Stimulated activated CD4-positive, alpha-beta T cell treated with anti-CD3 and anti-CD28 coated beads, Interleukin-1b, Interleukin-23, amount 100 ng/mL, for 48 hours (primary cell): ENCODE measurements at places on chromosomes 2 and 18.

DNA sequence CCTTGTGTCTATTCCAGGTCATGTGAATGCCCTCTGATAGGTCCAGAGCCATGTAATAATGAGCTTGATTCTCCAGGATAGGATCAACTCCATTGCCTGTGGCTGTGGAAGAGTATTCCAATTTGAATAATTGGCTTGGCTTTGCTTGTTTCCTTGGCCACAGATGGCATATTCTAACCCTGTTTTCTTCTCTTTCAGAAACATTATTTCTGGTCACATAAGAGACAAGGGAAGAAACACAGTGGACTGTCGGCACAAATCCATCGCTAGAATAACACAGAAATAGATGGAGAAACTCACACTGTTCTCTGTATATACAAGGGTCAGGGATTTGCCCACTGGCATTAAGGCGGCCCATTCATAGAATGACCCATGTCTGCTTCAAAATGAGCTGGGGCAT, 278.4 kb upstream of the CCDC68 start:
- no peak for DNase-seq

DNA sequence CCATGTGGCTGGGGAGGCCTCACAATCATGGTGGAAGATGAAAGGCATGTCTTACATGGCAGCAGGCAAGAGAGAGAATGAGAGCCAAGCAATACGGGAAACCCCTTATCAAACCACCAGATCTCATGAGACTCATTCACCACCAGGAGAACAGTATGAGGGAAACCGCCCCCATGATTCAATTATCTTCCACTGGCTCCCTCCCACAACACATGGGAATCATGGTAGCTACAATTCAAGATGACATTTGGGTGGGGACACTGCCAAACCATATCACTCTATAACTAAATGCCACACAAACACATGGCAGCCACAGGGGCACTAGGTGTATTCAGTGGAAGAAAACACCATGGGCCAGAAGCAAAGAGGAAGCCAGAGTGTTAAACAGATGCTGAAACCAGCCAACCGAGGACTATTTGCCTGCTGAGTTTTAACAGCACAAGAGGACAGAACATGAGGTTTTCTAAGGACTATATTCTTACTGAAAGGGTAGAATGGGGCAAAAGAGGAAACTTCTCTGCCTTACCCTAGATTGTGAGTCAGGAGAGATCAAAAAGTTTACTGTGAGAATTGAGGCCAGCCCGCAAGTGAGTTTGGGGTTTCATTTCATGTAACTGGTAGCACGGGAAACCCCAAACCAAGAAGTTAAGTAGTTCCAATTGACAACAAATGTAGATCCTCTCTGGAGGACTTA, 49.2 kb downstream of the SIGLEC15 start:
- peak; percentile 76 for DNase-seq

- no peak for DNase-seq
Measured at GRCh38 chr18:21389283-21389682, 147.3 kb downstream of the GREB1L start.

DNA sequence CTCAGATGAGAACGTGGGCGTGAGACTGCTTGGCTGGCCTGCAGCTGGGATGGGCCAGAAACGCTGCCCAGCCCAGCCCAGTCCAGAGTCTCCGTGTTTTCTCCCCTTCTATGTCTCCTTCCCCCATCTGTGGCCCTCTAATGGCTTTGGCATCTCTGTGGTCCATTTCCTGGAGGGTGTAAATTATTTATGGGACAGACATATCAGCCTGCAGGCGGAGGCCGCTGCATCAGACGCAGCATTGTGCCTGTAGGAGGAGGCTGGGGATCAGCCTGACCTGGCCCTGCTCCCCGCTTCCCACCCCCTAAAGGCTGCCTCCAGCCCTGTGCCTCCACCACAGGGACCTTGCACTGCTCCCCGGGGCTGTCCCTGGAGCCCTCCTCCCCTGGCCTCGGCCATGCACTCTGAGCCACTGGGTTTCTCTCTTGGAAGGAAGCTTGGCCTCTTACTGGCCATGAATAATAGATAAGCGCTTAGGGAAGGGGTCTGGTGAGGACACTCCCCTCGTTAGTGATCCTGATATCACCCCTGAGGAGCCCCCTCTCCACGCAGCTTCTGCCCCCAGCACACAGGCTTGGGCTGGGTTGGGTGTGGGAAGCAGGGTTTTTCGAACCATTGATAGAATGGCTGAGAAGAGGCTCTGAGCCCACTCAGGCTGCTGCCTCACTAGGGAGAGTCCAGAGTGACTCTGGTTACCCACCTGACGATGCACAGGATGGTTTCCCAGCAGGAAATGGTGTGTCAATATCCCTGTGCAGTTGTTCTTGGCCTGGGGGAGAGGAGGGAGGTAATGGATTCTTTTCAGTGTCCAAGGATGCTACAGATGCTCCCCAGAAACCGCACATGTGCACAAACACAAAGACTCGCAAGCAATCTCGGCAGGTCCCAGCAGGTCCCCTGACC, 185.5 kb downstream of the MYCN start:
- DNase-seq: no peak

- DNase-seq: no peak
Measured at GRCh38 chr2:23330214-23330613, 54.8 kb upstream of the KLHL29 start.

DNA sequence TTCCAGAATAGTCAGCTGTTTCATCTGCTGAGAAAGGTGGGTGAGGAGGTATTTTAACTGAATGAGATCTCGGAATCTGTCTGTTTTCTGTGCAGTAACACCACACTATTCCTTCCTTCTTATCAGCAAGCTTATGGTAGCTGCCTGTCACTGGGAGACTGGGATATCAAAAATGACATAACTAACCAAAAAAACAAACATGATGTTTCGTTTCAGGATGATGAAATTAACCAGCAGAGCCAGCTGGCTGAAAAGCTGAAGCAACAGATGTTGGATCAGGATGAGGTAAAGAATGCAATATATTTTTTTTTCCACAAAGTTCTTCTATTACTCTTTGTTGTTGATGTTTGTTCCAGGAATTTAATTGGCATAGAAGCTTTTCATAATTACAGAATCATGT, 59.8 kb upstream of the LYPD6B start:
- DNase-seq: no peak

DNA sequence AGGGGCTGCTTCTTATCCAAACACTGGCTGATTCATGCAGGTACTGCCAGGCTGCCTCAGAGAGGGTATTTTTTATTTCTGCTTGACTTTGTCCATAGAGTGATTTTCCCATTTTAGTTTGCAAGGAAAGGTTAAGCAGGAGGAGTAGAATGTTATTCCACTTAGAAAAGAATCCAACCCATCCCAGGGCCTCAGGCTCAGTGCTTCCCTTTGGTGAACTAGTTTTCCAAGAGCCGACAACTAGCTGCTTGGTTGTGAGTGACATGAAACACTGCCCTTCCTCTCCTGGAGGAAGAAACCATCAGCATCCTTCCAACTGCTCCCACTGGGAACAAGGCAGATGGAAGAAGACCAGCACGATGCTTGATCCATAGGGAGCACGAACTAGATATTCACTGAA, 58.5 kb downstream of the BCL2 start:
- DNase-seq: no peak

- DNase-seq: no peak
Measured at GRCh38 chr2:135991861-135992260, 6.4 kb upstream of the DARS1 start.

DNA sequence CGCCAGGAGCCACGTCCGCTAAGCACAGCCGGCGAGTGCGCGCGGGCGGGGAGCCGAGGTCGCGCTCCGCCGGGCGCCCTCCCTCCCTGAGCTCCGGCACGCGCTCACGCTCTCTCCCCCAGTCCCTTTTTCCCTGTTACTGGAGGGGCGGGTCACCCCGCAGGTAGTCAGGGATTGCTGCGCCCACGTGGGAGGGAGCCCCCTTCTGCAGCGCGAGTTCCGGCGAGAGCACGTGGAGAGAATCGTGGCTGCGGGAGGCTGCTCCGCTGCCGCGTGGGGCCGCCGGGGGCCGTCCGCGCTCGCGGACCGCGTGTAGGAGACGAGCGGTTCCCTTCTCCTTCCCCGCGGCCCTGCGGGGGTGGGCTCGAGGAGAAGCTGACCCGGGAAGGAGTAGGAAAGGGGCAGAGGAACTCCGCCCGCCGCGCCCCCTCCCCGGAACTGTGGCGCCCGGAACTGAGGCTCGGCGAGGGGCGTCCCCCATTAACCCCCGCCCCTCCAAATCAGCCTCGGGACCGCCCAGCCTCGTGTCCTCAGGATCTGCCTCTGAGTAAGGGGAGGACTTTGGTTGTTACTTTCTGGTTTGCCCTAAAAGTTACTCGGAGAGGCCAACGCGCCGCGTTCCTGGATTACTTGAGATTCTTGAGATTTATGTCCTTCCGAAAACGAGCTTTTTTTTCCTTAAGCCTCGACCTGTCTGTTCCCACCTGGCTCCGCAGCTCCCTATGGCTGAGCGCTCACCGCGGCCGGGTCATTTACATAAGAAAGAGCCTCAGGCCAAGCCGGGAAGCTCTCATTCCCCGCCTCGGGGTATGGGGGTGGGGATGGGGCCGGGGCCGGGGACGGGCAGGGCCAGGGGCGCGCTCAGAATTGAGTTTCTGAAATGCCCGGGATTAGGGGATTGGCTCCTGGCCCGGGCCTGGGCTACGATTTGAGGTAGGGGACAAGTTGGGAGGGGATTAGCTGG, 1.1 kb downstream of the HK2 start:
- DNase-seq: peak; percentile 79

DNA sequence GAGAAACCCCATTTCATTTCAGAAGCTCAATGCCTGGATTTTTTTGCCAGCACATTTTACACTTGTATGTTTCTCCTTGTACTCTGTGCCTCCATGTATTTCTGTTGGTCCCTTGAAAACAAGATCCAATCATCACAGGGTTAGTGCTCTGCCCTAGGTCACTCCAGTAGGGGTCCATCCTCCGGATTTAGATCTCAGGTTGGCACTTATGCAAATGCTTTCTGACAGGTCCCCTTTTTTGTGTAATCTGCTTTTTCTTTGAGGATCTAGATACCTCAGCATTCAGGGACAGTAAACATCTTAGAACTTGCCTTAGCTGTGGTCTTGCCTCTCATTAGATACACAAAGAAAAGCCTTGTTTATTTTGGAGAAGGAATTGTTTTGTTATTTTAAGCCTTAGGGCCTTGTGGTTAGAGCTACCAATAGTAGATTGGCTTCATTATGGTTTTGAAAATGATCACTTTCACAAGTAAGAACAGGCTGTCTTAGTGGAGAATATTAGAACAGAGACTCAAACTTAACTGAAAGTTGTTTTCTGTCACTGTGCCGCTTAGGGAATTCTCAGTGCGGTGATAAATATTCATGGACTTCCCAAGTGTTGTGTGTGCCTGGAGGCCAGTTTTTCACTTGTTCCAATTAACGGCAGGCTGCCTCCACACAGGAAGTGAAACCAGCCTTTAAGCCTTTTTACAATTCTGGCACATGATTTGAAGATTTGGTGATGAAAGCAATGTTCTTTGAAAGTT, 7.8 kb downstream of the MERTK start:
- DNase-seq: no peak

GRCh38 chr2:189261431-189261841, 81.9 kb upstream of the COL5A2 start:
- DNase-seq: no peak
